Right hindlimb (tissue), 1 donor: ENCODE measurements at places on chromosomes 11 and 22.

- DNase-seq, result no peak
These were observed 86.4 kb downstream of the ISX start for GRCh38 chr22:35152316-35152715.

DNA sequence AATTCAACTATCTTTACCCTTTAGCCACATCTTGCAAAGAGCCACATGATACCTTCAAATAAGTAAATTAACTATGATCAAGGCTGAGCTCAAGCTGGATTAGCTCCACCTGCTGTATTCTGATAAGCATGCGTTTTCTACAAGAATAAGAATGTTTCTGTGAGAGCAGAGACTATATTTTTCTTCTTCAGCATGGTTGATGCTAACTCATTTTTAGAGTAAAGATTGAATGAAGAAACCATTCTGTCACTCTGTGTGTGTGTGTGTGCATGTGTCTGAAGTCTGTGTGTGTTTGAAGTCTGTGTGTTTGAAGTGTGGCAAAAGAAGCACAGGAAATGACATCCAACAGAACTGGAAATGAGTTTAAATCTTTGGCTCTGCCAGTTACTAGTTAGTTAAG lies 12.0 kb upstream of the LAYN start:
- DNase-seq, result no peak

- peak; percentile 69 for DNase-seq
These were observed 23.2 kb downstream of the COMMD9 start for GRCh38 chr11:36265793-36266628.

GRCh38 chr11:104691129-104691528 lies 207.1 kb downstream of the CASP12 start:
- DNase-seq, result no peak

- no peak for DNase-seq
These were observed 28.5 kb downstream of the UQCR10 start for GRCh38 chr22:29795663-29796062.

- no peak for DNase-seq
These were observed 18.5 kb upstream of the MPZL2 start for GRCh38 chr11:118282606-118283005.
